ENCODE measurements at places on chromosomes 12 and 14. TPM values are rescaled to one million over a fixed set of nuclear protein-coding genes. Genes with fewer than 3 reads are reported as not detected.

- no peak for DNase-seq
Measured at GRCh38 chr14:97180304-97181200, 383.4 kb downstream of the VRK1 start.

- no peak for DNase-seq
Measured at GRCh38 chr14:62015945-62016344, 253.7 kb downstream of the SNAPC1 start.

GRCh38 chr12:44668443-44668842 is 207.7 kb downstream of the NELL2 start:
- no peak for DNase-seq

DNA sequence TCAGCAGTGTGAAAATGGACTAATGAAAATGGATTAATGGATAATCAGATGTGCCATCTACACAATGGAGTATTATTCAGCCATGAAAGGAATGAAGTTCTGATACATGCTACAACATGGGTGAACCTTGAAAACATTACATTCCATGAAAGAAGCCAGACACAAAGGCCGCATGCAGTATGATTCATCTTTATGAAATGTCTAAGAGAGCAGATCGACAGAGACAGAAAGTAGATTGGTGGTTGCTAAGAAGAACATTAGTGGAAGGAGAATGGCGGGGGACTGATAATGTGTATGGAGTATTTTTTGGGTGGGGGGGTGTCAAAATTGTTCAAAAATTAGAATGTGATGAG is 47.3 kb downstream of the PRKAB1 start:
- no peak for DNase-seq

DNA sequence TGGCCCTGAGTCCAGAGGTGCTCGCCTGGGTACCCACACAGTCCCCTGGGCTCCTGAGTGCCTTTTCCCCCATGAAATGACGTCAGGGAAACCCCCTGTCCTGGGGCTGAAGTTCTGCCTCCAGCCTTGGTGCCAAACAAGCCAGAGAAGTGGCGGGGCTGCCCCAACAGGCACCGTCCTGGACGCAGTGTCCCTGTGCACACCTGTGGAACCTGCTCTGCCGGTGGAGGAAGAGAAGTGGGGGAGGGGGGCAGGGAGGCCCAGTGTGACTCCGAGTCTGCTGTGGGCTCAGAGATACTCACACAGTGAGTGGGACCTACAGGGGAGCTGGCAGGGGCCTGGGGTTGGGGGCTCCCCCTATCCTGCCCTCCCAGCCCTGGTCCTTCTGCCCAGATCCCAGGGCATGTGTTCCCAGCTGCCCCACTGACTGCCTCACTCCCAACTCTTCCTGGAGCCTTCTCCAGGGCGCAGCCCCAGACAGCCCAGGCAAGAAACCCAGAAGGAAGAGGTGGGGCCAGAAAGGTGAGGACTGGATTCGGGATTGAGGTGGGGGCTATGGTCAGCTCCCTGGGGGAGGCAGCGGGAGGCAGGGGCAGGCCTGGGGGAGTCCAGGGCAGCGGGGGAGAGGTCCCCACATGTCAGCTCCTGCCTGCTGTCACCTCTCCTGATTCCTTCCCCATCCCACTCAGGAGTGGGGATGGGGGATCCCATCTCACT is 24.7 kb downstream of the CCDC85C start:
- DNase-seq, result peak; percentile 90

Gene STAB2
- total RNA-seq, result not detected

DNA sequence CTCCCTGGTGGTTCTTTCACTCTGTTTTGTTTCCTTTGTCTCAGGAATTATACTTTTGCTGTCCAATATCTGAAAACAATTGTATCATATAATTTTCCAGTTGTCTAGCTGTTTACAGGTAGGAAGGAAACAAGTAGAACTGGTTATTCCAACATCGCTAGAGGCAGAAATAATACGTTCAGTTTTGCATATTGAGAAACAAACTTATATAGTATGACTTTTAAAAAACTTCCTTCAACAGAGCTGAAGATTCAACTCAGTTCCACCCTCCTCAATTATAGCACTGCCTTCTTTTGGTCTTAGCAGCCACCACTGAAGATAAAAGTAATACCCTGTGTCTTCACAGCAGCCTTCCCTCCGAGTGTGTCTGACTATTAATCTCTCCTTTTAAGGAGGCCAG is 214.3 kb downstream of the EFCAB11 start:
- no peak for DNase-seq

- DNase-seq, result no peak
Measured at GRCh38 chr12:128819293-128820144, 4.2 kb downstream of the SLC15A4 start.

GRCh38 chr12:91846466-91847055 is 299.1 kb downstream of the BTG1 start:
- DNase-seq, result no peak

DNA sequence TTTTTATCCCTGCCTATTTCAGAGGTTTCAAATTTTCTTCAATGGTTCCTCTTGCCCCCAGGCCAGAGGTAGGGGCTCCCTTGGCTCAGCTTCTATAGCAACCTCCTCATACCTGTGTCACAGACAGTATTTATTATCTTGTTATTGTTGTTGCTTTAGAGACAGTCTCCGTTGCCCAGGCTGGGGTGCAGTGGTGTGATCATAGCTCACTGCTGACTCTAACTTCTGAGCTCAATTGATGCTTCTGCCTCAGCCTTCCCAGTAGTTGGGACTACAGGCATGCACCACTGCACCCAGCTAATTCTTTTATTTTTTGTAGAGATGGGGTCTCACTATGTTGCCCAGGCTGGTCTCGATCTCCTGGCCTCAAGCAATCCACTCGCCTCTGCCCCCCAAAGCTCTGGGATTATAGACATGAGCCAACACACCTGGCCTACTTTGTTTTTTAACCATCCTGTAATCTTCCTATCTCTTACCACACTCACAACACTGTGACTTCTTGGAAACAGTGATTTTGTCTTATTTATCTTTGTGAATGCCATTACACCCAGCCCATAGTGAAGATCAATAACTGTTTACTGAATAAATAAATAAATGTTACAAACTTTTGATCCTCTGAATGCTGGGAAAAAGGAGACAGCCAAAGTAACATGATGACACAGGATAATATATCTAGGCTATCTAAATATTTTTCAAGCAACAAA is 95.9 kb downstream of the PHLDA1 start:
- no peak for DNase-seq

GRCh38 chr12:60168441-60168840 is 572.6 kb downstream of the SLC16A7 start:
- no peak for DNase-seq

- DNase-seq, result no peak
Measured at GRCh38 chr12:109637348-109637747, 63.8 kb downstream of the MVK start.

Gene CBLN3
- total RNA-seq, result 1.4 TPM

GRCh38 chr14:36975834-36976233 is 196.6 kb downstream of the SLC25A21 start:
- DNase-seq, result no peak

GRCh38 chr12:94760786-94761185 is 110.4 kb upstream of the TMCC3 start:
- DNase-seq, result no peak

Gene EML1
- total RNA-seq, result 24.7 TPM

DNA sequence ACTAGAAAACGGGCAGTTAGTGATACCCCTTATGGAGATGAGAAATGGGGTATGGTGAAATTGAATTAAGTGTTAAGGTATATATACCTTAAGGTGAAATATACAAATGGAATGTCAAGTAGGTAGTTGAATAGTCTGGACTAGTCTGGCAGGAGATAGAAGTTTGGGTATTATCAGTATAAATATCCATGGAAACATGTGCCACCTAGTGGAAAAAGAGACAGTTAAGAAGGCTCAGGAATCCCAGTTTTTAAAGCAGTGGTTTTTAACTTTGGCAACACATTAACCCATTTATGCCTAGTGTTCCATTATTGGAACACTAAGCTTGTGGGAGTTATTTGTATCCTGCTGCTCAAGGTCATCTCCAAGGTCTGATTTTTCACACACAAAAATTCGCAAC is 38.6 kb upstream of the TPH2 start:
- no peak for DNase-seq

Gene TRIM9
- 3.0 TPM for total RNA-seq

DNA sequence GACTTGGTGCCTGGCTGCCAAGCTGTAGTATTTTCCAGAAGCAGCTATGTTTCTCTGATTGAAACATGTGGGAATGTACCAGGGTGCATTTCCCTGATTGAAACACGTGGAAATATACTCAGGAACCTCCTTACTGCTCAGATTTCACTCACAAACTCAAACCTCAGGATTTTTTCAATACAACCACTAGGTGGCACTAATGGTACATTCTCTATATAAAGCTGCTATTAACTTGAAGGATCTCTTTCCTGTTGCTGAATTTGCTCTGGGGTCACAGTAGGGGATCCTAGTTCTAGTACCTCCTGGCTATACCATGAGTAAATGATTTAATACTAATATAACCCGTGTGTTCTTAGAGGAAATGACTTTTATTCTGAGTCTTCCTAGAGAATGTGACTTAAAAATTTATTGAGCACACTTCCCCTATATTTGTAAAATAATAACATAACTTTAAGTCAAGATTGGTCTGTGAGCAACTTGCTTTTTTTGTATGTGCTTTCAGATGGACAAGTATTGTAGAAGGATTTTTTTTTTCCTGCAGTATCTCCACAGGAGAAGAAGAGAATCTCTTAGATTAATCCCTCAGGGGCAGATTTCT is 173.8 kb upstream of the MIS18BP1 start:
- DNase-seq, result no peak

DNA sequence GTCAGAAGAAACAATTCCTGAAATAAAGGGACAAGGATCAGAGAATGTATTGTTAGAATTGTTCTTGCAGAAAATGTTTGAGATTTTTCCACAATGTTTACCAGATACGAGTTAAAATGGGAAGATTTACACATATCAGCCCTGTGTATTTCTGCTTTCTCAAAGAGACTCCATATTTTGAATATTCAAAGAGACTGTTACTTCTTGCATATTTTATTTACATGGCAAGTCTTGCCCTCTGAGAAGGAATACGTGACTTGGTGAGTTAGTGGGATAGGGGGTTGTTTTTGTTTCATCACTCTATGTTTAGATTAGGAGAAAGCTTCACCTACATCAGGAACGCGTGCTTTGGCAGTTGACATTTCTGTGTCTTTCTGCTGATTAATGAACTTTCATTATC is 56.1 kb upstream of the ZDHHC17 start:
- no peak for DNase-seq

Gene BDKRB2
- 10.4 TPM for total RNA-seq

GRCh38 chr14:100778951-100779690 is 46.8 kb upstream of the MEG3 start:
- DNase-seq, result no peak

Gene PZP
- not detected for total RNA-seq

GRCh38 chr12:13252616-13253015 is 56.1 kb downstream of the EMP1 start:
- no peak for DNase-seq

DNA sequence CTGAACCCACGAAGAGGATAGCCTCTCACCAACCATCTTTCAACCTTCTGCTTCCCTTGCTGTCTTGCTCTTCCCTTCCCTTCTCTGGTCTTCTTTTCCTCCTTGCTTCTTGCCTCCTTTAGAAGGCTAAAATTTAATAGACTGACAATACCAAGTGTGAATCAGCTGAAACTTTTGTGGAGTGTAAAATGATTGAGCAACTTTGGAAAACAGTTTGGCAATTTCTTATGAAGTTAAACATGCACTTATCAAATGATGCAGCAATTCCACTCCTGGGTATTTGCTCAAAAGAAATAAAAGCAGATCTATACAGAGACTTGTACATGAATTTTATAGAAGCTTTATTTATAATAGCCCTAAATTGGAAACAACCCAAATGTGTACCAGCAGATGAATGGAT is 3.3 kb upstream of the KRT86 start:
- DNase-seq, result no peak

DNA sequence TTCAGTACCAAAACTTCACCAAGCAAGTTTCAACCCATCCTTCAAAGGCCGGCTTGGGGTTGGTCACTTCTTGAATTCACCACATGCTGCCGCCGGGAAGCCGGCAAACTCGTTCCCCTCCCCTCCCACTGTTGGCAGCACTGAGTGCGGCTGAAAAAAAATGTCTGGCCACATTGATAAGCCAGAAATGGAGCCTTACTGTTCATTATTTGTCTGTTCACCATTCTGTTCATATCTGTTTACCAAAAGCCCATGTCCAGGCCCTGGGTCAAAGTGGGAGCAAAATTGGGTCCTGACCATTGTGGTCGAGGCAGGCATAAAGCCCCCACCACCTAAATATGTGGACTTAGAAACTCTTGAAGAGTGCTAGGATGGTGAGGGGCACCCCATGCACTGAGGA is 7.3 kb upstream of the HSP90AA1 start:
- no peak for DNase-seq

- peak; percentile 89 for DNase-seq
Measured at GRCh38 chr14:21014761-21015190, 10.1 kb downstream of the NDRG2 start.

Gene PPP1R36
- total RNA-seq, result 2.0 TPM

Gene CLECL1
- not detected for total RNA-seq

GRCh38 chr12:49108958-49109404 is 1.7 kb downstream of the LMBR1L start:
- peak; percentile 89 for DNase-seq

Data from lower leg skin (tissue), 4 donors.